ENCODE measurements at places on chromosomes 5 and 9. TPM values are rescaled to one million over a fixed set of nuclear protein-coding genes. Genes with fewer than 3 reads are reported as not detected.
A peak's percentile ranks its signal among the peaks of the same experiment; 100 is the strongest.

Gene LHX3
- total RNA-seq = not detected

Gene TERT
- total RNA-seq = 15.5 TPM

Gene FOXD4L6
- 0.13 TPM for total RNA-seq

DNA sequence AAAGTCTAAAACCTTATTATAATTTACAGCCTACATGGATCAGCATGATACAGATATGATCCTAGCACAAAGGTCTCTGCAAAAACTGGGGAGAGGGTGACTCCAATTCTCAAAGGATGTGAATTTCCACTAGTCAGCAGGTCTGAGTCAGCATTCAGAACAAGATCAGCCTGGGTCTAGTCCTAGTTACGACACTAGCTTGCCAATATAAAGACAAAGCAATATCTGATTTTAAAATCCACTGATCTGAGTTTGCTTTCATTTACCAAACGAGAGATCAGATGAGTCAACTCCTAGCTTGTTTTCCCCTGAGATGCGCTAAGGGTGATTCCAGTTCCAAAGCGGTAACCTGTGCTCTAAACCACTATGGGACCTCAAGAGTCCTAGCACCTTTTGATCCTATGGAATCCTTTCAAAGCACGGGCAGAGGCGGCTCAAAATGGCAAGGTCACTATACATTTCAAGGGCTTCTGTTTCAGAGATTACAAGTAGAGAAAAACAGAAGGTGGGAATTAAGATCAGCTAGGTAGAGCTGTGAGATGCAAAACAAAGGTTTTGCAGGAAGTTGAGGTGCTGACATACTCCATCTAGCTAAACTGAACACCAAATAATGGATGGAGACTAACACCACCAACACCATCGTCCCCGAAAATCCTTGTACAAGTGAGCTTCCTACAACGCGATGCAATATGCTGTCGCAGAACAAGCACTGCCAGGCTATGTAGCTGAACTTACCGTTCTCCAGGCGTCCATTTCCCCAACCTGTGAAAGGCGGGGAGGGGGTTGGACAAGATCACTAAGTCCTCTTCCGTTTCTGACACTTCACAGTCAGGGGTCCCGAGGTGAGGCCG is 906 bp downstream of the SLC25A51 start:
- DNase-seq = no peak

GRCh38 chr5:170112876-170113521 is 7.3 kb downstream of the FOXI1 start:
- peak; percentile 49 for DNase-seq

DNA sequence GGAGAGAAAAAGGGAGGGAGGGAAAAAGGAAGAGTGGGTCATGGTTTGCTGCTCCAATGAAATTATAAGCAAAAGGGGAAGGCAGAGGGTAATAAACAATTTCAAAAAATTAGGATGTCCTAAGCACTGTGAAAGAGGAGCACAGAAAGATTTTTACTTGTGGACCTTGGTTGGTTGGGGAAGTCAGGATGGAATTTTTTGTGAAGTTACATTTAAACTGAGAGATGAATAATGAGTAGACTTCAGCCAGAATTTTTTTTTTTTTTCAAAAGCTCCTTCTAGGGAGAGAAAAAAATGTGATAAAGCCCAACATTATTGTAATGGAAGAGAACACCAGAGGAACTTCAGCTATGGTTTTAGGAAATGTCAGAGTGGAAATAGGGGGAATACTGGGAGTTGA is 515.9 kb upstream of the PAPPA start:
- DNase-seq = no peak

DNA sequence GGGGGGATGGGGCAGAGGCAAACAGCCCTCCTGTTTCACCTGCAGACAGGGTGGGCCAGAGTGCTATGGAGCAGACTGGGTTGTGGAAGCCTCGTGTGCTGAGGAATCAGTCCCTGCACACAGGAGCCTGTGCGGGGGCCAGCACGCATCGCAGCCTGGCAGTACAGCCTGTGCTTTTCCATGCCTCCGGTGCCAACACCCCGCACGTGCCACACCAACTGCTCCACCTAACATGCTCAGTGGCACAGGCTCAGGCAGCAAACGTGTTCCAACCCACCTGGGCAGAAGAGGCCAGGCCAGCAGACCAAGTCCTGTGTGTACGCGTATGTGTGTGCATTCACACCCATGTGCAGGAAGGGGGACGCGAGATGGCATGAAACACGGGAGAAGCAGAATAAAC is 37.4 kb upstream of the FBXW11 start:
- DNase-seq = no peak

DNA sequence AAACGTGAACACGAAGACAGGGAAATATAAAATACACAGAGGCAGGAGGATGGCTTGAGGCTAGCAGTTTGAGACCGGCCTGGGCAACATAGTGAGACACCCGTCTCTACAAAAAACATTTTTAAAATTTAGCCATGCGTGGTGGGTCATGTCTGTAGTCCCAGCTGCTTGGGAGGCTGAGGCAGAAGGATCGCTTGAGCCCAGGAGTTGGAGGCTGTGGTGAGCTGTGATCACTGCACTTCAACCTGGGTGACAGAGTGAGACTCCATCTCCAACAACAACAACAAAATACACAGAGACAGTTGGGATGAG is 55.1 kb downstream of the SUSD1 start:
- DNase-seq = no peak

DNA sequence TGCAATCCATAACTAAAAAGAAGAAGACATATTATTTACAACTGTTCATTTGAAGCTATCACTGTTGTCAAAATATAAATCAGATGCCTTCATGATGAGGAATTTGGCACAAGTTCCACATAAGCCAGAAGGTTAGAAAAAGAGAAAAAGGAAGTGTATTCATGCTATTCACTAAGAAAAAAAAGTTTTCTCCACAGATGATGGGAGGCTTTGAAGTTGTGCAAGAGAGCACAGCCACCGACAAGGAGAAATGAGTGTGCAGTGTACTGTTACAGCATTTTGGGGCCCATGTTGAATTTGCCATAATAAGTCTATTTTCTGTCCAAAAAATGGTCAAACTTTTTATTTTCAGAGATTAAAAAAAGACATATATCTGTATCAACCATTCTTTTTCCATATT is 32.9 kb upstream of the IFNK start:
- no peak for DNase-seq

DNA sequence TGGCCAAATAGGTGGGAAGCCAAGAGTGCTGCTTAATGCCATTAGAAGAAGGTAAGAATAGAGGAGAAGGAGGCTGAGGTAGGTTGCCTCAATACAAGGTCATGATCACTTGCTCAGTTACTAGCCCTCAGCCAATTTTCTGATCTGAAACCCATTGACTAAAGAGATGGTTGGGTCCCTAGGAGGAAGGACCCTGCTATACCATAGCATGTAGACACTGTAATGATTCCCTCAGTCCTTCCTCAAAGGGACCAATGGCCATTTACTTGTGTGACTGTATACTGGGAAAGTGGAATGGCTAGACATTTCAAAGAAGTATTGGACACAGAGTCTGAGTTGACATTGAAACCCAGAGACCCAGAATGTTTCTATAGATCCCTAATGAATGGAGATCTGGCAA is 108.5 kb upstream of the MAP1B start:
- no peak for DNase-seq

DNA sequence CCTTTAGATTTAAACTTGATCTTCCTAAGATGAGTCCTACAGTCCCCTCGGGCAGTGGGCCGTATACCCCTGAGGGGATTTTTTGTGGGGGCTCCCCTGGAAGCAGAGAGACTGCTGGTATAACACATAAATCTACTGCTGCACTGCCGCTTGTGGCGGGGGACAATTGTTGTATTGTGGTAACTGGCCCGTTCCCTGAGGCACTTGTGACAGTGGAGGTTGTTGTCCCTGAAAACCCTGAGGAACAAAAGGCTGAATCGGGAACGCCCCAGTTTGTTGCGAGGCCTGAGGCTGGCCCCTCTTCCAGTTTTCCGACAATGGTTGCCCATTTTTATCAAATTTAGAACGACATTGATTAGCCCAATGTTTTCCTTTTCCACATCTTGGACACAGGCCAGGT is 4.7 kb upstream of the TMEM141 start:
- DNase-seq = no peak

- DNase-seq = peak; percentile 39
These were observed 90.9 kb upstream of the LMX1B start for GRCh38 chr9:126522612-126523356.

- no peak for DNase-seq
These were observed 213.4 kb upstream of the ADAMTSL1 start for GRCh38 chr9:18260521-18260920.

- DNase-seq = no peak
These were observed 117.9 kb upstream of the PRDM9 start for GRCh38 chr5:23389291-23390101.

- DNase-seq = peak; percentile 42
These were observed 48.2 kb downstream of the CXXC5 start for GRCh38 chr5:139696167-139696893.

GRCh38 chr9:13721481-13722235 is 442.2 kb upstream of the MPDZ start:
- DNase-seq = no peak

DNA sequence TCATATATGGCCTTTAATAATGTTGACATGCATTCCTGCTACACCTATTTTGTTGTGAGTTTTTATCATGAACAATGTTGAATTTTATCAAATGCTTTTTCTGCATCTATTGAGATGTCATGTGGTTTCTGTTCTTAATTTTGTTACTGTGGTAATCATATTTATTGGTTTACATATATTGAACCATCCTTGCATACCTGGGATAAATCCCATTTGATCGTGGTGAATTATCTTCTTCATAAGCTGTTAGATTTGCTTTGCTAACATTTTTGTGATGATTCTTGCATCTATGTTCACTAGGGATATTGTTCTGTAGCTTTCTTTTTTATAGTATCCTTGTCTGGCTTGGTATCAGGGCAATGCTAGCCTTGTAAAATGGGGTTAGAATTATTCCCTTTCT is 222.0 kb downstream of the WDR70 start:
- DNase-seq = no peak

- DNase-seq = no peak
These were observed 84.3 kb downstream of the ZNF462 start for GRCh38 chr9:106947106-106947900.

Gene LEAP2
- 1.0 TPM for total RNA-seq

Gene ARHGEF37
- 0.42 TPM for total RNA-seq

Gene DDX4
- not detected for total RNA-seq

DNA sequence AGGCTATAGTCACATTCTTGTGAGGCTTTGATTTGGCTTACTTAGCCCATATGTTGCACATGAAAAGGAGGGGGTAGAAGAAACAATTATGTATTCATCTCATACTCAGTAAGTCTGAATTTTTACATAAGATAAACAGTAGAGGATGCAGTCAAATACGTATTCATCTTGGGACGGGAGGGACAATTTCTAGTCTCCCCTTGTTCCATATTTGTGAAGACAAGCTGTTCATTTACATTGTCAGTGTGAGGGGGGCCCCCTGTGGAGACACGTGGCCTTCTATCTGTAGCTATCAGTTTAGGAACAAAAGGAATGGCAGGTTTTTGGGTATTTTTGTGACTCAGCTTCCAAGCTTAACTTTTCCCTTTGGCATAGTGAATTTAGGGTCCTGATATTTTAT is 49.2 kb upstream of the PPP1R2B start:
- DNase-seq = peak; percentile 43

DNA sequence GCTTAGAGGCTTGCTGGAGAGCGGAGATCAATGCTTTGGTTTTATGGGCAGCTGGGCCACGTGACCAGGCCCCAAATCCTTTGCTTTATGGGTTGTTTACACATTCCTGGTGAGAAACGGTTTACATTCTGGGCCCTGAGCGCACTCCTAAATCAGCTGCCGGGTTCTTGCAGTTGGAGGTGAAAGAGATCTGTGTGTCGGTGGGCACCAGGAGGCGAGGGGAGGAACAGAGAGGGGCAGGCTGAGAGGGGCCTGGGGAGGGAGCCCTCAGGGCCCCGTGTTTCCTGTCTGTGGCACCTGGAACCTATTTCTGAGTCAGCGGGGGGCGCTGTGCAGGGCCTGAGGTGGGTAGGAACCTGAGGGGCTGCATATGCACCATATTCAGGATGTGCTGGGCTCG is 63.5 kb upstream of the HAND1 start:
- DNase-seq = peak; percentile 60

Gene LOX
- 0.79 TPM for total RNA-seq

GRCh38 chr9:136978073-136978864 is 965 bp downstream of the PTGDS start:
- peak; percentile 94 for DNase-seq

DNA sequence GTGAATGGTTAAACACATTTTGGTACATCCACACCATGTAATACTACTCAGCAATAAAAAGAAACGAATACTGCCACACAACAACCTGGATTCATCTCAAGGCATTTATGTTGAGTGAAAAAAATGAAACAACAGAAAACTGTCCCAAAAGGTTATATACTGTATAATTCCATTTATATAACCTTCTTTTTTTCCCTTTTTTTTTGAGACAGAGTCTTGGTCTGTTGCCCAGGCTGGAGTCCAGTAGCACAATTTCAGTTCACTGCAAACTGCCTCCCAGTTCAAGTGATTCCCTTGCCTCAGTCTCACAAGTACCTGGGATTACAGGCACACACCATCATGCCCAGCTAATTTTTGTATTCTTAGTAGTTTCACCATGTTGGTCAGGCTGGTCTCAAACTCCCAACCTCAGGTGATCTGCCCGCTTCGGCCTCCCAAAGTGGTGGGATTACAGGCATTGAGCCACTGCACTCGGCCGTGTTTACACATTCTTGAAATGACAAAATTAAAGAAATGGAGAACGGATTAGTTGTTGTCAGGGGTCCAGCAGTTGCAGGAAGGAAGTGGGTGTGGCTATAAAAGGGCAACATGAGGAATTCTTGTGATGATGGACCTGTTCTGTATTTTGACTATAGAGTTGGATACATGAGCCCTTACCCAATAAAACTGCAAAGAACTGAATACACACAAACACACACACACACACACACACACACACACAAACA is 17.4 kb downstream of the PPP6C start:
- no peak for DNase-seq

GRCh38 chr5:51556833-51557232 is 173.6 kb downstream of the ISL1 start:
- no peak for DNase-seq

- no peak for DNase-seq
These were observed 70.8 kb downstream of the ACTL7B start for GRCh38 chr9:108784998-108785397.

Gene ACOT12
- not detected for total RNA-seq

Gene GOLPH3
- total RNA-seq = 98.0 TPM

Gene NTNG2
- 0.52 TPM for total RNA-seq

Gene IFNK
- total RNA-seq = not detected

DNA sequence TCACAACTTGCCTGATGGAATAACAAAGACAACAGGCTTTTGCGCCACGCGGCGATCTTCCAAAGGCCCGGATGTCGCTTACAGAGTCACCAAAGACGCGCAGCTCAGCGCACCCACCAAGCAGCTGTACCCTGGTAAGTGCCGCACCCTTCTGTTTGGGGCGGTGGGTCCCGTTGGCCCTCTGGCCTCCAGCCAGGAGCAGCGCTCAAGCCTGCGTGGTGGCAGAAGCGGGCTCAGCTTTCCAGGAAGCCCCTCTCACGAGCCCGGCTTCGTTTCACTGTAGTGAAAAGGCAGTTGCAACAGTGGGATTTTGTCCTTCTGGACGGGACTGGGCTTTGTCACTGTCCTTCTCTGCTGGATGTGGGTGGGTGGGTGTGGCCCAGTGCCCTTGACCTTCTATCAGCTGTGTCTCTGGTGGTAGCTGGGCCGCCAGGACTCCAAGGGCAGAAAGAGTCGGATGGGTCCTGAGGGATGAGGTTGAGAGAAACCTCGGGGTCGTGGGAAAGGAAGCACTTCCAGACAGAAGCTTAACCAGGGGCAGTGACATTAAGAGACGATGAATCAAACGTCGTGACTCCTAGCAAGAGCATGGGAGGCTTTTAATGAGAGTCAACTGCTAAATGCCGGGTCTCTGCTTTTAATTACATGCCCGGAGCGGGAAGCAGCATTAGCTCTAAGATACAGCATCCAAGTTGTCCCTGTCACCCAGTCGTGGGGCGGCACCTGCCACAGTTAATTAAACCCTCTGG is 49.5 kb downstream of the COL5A1 start:
- no peak for DNase-seq

Data from H9 (cell line).